ENCODE measurements at places on chromosomes 7 and 10.

DNA sequence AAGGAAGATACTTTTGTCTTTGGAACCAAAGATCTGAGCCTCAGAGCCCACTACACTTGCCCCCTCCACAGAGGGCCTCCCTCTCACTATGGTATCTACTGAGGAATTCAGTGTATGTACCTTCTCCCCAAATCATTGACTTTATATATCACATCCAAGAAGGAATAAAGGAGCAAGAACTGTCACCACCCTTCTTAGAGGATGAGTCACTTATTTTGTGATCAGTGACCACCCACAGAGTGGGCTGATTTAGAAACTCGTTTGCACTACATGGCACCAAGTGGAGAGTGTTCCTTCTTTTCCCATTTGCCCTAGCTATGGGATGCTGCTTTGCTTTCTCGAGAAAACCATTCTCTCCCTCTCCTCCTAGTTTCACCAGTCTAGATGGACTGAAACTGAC, 5.7 kb downstream of the TMEM243 start:
- no peak for DNase-seq

DNA sequence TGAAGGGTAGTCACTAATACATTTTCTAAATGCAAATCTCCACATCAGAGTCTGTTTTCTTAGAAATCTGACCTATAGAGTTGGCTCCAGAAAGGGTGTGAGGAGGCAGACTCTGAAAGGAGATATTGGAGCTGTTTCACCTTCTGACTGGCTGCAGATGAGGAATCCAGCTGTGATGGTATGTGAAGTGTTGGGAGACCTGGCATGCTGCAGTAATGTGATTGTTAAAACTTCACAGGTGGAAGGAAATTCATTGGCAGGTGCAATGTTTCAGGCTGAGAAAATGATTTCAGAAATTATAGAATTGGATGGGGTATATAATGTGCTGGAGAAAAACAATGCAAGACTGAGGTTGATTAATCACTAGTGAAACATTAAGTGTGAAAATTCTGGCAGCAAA, 1134.0 kb upstream of the LRRN3 start:
- no peak for DNase-seq

DNA sequence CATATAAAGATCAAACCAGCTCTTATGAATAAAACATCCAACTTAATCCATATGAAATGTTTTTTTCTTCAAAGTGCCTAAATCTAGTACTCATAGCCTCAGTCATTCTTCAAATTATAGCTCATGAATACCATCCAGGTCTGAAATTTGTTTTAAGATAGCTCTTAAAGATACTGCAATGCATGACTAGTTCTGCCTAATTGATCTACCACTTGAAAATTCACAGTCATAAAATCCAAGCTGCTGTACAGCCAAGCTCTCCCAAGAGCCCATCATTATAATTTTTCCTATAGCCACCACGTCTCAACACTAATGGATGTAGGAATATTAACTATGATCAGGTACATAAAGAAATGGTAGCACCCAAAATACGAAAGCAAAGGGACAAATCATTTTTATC, 87.9 kb upstream of the RNF148 start:
- no peak for DNase-seq

DNA sequence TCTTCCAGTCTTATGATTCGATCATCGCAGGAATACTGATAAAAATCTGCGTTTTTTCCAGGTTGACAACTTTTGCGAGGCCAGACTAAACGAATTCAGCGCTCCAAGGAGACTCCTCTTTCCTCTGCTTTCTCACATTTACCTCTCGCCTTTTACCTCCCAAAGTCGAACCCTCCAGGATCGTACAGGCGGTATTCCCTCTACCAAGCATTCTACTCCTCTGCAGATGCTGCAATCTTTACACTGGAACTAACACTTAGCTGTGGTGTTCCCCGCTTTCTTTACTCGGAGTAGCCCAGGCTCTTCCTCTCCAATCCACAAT, 449 bp downstream of the NUDT5 start:
- DNase-seq = no peak

GRCh38 chr10:131806146-131806545, 94.7 kb upstream of the PPP2R2D start:
- no peak for DNase-seq

DNA sequence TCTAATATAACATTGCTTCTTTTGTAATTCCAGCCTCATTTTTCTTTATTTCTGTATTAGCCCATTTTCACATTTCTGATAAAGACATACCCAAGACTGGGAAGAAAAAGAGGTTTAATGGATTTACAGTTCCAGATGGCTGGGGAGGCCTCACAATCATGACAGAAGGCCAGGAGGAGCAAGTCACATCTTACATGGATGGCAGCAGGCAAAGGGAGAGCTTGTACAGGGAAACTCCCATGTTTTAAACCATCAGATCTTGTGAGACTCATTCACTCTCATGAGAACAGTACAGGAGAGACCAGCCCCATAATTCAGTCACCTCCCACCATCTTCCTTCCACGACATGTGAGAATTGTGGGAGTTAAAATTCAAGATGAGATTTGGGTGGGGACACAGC, 510.3 kb downstream of the CNTNAP2 start:
- no peak for DNase-seq

DNA sequence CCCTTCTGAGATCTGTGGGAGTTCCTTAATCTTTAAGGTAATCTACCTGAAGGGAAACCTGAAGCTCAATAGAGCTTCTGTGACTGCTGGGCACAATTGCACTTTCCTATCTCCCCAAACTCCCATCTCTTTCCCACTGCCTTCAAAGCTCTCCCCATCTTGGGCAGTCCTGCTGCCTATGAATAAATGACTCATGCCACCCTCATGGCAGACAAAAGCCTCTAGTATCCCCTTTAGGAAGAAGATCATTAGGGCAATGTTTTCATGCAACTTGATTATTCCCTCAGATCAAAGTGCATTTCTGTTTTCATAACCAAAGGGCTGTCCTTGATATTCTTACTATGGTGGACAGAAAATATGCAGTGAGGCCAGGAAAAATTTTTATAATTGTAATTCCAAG, 704.9 kb upstream of the LRRN3 start:
- no peak for DNase-seq

GRCh38 chr10:8051109-8051821, 3.2 kb upstream of the GATA3 start:
- DNase-seq = no peak

GRCh38 chr7:47724335-47724982, 142.5 kb upstream of the TNS3 start:
- DNase-seq = no peak

DNA sequence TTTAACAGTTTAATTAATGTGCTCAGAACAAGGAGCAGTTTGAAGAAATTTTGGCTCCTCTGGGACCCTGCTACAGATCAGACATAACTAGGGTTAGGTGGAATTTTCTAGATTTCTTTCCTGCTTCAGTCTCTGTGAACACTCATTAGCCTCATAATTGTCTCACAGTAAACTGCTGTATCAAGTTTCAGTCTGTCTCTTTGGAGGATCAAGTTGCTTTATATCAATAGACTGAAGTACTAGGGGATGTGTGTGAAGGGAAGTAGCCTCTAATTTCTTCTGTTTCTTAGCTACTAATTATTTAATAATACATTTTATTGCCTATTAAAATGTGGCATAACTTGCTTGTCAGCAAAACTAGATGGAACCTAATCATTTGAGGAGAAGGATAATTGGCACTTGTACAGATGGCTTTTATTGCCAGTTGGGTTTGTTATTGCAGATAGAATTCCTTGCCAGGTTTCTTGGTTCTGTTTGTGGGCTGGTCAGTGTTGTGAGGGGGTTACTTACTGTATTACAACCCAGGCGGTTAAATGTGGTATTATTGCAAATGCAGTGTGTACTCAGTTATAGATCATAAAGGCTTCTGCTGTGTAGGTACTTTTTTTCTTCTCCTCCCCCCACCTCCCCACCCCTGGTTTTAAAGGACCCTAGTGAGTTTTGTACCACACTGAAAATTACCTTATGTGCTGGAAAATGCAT, 758.0 kb downstream of the AUTS2 start:
- no peak for DNase-seq

GRCh38 chr7:159226011-159226702, 81.5 kb upstream of the VIPR2 start:
- DNase-seq = no peak

DNA sequence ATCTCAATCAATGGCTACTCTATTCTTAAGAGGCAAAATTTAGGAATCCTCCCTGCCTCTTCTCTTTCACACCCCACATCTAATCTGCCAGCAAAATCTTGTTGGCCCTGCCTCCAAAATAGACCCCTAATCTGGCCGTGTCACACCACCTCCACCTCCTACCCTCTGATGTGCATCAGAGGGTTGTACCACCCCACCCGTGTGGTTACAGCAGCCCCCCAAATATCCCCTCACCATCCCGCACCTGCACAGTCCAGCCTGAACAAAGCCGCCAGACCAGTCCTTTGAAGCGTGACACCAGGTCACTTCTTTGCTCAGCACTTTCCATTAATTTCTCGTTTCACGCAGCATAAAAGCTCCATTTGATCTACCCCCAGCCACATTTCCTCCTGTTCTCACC, 776 bp upstream of the XPNPEP1 start:
- no peak for DNase-seq

- no peak for DNase-seq
These were observed 106.4 kb downstream of the BMPER start for GRCh38 chr7:34011696-34012095.

DNA sequence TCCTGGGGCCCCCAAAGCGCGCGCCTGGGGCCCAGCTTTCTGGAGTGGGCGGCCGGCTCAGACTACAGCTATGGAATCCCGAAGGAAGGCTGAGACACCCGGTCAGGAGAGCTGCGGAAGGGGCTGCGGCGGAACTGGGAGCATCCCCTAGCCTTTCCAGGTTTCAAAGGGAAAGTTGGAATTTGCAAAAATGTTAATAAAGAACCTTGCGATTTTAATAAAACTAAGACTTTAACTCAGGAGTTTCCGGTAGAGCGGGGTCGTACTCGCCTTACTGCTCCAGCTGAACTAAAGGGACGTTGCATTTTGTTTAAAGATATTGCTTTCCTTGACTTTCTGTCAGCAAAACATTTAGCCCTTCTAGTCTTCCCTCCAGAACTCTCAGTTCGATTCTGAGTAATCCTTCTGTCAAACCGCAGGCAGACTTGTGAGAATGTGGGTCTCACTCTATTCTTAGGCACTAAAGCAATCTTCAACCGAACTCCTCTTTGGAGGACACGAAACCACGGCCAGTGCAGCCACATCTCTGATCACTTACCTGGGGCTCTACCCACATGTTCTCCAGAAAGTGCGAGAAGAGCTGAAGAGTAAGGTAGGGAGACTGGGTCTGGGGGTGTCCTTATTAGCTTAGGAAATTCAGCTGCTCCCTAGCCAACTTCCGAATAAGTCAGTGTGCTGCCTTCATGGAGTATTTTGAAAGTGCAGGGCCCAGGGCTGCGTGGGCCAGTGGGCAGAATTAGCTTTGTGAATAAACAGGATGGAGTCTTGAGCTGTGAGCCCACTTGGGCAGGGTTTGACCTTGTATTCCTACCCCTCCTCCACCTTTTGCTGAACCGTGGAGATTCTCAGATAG, 1.9 kb downstream of the CYP26A1 start:
- DNase-seq = no peak

DNA sequence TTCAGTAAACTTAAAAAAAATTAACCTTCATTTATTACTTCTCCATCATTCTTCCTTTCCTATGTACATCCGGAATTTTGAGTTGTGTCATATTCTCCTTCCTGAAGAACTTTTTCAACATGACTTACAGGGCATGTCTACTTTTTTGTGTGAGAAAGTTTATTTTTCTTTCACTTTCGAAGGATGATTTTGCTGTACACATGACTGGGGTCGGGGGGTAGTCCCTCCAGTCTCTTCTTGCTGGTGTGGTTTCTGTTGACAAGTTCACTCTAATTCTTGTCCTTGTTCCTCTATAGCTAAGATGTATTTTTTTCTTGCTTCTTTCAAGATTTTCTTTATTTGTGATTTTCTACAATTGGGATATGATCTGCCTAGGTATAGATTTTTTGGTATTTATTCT, 55.8 kb downstream of the INPP5A start:
- peak; percentile 40 for DNase-seq

DNA sequence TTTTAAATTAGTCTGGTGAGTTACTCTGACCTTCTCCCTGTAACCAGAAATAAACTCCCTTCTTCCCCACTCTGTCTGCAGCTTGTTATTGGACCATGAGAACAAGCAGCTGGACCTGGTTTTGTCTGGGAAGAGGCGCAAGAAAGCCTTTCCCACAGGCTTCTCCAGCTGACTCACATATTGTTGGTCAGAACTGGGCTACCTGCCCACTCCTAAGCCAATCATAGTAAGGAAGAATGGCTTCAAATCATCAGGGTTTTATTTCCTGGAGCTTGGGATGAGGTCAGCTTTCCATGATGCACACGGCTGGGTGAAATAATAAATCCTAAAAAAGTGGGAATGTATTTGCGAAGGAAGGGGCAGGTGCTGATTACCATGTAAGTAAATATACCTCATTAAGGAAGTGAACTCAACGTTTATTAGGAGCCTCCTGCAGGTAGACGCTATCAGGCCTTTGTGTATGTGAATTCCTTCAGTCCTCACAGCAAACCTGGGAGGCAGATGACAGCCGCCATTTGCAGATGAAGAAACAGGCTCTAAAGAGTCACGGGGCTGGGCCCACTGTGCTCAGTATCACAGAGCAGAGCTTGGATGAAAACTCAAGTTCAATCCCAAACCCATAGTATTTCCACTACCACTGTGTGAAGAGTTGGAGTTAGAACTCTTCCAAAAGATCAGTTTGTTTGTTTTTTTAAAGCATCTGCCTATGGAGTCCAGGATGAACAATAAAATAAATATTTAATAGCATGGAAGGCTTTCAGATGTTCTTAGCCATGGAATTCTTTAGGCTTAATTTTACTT, 32.8 kb downstream of the IL15RA start:
- DNase-seq = no peak

DNA sequence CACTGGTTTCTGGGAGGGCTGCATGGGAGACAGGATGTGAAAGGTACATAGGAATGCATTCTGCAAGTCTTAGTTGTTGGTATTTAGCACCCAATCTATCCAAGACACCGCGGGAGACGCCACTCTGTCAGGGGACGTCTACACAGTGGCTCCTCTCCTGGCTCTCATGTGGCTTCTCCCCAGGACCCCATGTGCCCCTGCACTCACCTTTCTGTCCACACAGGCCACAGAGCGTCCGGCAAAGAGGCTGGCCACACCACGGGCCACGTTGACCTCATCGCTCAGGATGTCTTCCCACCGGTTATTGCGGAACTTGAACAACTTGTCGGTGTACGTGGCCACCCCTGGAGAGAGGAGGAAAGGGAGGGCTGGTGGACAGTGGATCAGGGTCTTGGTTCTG, 73.4 kb downstream of the GOLGA7B start:
- no peak for DNase-seq
